ENCODE measurements at places on chromosomes 6 and 20.
A peak's percentile ranks its signal among the peaks of the same experiment; 100 is the strongest.

GRCh38 chr6:148514091-148514845 lies 171.6 kb downstream of the SASH1 start:
- no peak for DNase-seq

DNA sequence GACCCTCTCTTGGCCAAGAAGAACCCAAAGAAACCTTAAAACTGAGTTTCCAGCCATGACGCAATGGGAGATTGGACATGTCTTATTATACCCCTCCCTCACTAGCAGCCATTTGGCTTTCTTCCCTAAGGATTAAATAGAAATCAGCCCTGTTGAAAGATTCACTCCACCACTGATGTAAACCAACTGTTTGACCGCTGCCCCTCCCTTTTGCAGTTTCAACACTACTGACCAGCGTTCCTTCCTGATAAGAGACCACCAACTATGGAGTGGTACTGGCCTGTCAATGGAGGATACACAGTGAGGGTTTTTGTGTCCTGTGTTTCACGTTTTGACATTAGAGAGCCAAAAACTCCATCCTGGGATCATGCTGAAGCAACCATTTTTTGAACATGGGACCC lies 53.2 kb upstream of the CD2AP start:
- DNase-seq, result no peak

- no peak for DNase-seq
Observed at GRCh38 chr6:20564777-20565176, 30.5 kb downstream of the CDKAL1 start.

- no peak for DNase-seq
Observed at GRCh38 chr6:154383273-154383672, 26.7 kb upstream of the IPCEF1 start.

DNA sequence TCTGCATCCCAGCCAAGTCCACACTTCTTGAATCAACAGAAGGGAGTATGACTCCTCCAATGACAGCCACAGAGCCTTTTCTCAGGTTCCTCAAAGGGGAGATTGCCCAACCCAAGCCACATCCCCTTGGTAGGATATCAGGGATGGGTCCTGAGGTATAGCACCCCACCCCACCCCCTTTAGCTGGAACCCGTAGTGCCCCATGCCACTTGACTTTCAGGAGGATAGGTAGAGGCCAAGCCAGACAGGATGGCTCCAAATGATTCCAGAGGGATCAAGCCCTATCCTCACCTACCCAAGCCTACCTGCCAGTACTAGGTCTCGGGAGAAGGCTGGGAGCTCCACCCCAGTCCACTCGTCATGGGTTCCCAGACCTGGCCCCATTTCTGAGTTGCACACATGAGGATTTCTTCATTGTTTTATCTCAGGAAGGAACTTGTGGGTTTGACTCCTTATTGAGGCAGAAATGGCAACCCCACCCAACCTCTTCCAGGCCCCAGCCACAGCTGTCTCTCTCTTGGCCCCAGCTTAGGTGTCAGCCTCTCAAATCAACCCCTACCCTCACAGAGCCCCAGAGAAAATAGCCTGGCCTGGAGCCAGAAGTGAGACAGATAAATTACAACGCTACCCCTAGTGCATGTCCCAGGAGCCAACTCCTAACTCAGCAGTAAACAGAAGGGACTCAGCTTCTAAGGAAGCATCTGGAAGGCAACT lies 3.6 kb downstream of the CCND3 start:
- no peak for DNase-seq

GRCh38 chr20:15851576-15852215 lies 721.6 kb downstream of the KIF16B start:
- DNase-seq, result no peak

DNA sequence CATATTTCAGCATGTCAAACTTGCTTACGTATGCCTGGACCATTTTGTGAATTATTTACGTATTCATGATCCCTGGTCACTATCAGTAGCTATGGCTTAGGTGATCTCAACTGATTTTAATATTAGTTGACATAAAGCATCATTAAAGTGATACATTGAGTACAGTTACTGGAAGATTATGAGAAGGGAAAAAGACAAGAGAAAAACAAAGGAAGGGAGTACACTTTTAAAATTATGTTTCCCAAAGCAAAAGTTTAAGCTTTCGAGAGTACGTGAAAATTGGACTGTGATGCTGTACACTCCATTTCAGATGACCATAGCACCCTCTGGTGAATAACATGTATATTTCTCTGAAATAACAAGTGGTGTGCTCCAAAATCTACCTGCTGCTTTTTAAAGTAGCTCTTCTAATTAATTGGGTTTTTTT lies 215.0 kb upstream of the HSF2 start:
- DNase-seq, result no peak

DNA sequence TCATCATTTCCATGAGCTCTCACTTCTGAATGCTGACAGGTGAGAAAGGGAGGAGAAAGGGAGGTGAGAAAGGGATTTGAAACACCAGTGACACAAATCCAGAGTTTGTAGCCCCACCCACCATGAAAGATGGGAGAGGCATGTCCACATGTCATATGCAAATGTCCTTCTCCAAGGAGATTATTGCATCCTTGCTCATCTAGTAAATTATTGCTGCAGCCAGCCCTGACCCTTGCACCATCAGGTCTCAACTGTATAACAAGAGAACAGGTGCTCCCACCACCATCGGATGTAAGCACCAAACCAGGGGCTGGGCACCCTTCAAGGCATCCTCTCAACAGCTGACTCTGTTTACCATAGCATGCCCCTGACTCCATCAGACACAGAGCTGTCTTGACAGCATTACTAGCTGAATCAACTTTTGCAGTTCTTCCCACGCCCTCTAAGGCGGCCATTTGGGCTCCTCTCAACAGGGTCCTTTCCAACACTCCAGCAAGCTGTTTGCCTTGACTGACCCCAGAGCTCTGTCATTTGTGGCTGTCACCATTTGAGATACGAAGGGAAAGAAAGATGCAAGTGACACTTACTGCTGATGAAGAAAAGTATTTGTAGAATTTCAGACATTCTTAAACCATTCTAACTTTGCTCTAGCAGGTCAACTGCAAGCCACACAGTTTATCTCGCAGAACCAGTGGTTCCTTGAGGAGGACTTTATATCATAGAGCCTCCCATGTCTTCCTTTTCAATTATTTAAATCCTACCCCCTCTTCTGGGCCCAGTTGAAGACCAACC lies 14.2 kb downstream of the GFOD1 start:
- DNase-seq, result no peak

DNA sequence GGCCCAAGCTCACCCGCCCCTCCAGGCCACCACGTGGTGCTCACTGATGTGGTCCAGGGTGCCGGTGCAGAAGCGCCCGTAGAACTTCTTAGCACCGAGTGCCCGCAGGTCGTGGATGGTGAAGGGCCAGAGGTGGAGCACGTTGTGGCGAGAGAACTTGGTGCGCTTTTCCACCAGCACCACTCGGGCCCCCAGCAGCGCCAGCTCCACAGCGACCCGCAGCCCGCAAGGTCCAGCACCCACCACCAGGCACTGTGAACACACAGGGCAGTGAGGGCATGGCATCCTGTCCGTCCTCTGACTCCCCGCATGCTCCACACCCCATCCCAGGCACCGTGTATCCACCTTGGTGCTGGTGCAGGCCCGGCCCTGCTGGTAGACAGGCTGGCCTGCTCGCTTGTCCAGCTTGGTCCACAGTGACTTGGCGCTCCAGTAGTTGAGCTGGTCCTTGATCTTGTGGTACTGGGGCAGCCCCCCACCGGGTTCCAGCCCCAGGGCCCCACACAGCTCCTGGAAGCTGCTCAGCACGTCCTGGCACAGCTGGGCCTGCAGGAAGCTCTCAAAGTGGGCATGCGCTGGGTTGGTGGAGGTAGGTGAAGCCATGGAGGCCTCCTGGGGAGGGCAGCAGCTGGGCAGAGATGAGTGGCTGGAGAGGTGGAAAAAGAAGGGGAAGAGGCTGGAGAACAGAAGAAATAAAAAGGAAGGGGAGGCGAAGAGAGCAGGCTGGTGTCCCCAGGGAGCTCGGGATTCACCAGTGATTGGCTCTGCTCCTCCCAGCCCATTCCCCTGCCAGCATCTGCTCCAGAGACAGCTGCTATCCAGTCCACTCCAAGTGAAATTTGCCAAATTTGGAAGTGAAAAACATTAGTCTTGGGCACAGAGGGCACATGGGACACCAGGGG lies 1.7 kb downstream of the MICAL1 start:
- DNase-seq, result peak; percentile 93

- no peak for DNase-seq
Observed at GRCh38 chr20:58523971-58524315, 8.7 kb upstream of the APCDD1L start.

DNA sequence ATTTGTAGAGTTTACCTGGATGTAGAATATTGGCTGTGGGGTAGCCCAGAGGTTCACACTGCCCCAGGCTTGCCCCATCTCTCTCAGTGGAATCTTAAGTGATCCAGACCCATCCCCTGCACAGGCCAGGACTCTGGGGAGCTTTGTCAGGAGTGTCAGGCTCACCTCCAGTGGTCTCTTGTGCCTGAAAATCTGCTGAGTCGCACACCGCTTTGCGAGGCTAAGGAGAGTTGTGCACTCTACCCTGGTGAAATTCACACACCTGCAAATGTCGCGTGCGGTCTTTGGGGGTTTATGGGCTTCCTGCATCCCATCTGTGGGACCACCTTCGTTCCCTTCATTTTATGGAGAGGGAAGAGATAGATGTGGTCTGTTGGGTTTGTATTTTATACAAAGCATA lies 63.6 kb upstream of the KIF25 start:
- DNase-seq, result no peak

GRCh38 chr6:46410334-46410953 lies 80.8 kb downstream of the RCAN2 start:
- peak; percentile 8 for DNase-seq

DNA sequence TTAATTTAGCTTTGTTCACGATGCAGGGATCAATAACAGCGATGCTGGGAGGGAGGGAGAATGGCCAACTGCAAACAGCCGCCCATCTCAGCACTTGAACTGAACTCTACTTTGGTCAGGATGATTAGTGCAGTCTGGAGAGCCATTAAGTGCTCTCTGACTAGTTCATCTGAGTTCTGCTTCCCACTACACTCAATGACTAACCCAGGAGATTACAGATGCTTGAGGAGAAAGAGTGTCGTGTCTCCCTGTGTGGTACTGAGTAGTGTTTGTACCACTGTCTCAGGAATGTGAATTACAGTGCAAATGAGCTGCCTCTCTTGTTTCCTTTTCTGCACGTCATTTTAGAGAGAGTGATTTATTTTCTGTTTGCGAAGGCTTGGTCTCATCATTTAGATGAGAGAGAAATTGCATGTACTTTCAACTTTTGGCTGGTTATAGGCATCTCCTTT lies 23.5 kb downstream of the CARMIL1 start:
- peak; percentile 98 for DNase-seq

GRCh38 chr6:32622545-32623401 lies 14.4 kb upstream of the HLA-DQA1 start:
- no peak for DNase-seq

DNA sequence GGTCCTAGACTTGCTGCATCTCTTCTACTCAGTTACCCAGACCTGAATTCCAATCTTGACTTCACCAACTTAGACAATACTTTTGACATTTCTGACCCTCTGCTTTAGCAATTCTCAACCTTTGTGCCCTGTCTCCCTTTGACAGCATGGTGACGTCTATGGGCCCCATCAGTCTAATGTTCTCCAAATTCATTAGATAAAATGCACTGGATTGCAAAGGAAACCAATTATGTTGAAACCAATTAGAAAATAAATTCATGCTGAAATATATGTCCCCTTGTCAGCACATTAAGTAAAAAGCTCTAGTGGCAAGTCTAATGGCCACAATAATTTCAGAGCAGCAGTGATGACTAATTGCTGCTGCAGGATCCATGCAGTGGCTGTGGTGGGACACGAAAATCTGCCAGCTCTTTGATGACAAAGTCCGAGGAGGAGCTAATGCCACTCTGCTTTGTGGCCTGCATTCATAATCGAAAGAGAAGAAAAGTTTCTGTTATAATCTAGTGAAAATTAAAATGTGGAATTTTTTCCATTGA lies 64.0 kb downstream of the BFSP1 start:
- DNase-seq, result no peak

- no peak for DNase-seq
Observed at GRCh38 chr6:75337835-75338580, 53.4 kb upstream of the TMEM30A start.

DNA sequence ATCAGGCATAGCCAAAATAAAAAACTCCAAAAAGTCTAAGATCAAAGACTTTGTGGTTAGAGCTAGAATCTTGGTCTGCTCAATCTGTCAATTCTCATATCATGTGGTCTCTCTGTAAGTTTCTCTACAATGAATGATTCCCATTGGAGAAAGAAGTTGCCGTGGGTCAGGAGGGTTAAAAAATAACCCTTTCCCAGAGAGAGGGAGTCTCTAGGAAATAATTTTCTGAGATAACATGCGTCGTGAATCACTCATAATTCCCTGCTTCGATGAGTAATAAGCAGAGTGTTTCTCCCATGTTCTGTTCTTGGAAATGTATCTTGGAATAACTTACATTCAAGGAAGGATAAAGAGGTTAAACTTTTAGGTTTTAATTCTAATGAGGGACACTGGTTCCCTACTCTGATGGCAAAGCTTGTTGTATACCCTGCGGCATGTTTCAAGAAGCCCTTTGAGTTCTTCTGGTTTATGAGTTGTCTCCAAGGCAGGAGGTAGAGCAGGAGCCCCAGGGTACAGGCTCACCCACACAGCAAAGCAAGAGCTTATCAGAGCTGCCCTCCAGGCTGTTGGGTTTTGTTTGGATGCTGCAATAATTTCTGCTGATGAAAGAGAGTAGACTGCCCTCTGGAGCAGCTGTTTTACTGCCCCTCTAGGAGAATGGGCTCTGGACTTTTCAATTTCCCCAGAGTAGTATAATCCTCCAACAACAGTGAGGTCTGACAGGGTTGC lies 599.1 kb downstream of the QKI start:
- DNase-seq, result no peak

- no peak for DNase-seq
Observed at GRCh38 chr6:116695401-116695800, 14.4 kb downstream of the KPNA5 start.

DNA sequence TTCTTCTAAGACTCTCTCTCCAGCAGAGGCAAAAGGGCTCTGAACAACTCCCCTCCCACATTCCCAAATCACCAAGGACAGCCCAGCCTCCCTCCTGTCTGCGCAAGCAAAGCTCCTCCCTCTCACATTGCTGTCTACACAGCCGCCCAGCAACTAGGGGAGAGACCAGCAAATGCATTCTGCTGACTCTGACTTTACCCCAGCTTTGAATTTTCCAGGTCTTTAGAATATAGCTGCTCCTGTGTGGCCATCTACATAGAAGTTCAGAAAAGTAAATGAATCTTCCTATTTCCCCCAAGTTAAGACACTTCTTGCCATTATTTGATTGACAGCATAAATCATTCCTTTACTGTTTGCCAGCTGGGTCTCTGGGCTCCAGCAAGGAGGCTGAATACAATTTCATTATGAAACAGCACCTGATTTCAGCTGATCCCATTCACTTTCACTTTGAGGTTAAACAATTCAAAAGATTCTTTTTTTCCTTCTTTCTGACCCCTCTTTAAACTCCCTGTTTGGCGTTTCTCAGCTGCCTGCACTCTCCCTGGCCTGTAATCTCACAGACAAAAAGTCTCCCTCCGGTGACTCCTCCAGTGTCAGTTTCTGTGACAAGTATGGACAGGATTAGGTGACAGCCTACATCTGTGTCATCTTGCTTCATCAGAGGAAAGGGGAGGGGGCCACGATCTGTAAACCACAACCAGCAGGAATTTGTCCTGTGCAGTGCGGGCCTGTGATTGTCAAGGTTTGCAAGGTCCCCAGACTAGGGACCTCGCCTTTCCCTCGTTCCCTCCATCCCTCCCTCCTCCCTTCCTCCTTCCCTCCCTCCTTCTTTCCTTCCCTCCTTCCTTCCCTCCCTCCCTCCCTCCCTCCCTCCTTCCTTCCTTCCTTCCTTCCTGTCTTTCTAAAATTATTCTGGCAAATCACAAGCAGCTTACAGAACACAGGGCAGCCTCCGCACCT lies 205.6 kb upstream of the RIN2 start:
- no peak for DNase-seq

Data from NCI-H187 treated with DMSO at 0.1 percent for 48 hours (cell line).